Cerebellum (tissue), 4 donors: ENCODE measurements at places on chromosomes 13 and 19. TPM values are rescaled to one million over a fixed set of nuclear protein-coding genes. Genes with fewer than 3 reads are reported as not detected.

IL4I1 gene
- 0.64 TPM for total RNA-seq

GRIN3B gene
- total RNA-seq = not detected

OR10H5 gene
- total RNA-seq = not detected

NLRP4 gene
- not detected for total RNA-seq

SLC25A42 gene
- 11.1 TPM for total RNA-seq

ZNF540 gene
- total RNA-seq = 17.6 TPM
